ENCODE measurements at places on chromosomes 7 and 10.

DNA sequence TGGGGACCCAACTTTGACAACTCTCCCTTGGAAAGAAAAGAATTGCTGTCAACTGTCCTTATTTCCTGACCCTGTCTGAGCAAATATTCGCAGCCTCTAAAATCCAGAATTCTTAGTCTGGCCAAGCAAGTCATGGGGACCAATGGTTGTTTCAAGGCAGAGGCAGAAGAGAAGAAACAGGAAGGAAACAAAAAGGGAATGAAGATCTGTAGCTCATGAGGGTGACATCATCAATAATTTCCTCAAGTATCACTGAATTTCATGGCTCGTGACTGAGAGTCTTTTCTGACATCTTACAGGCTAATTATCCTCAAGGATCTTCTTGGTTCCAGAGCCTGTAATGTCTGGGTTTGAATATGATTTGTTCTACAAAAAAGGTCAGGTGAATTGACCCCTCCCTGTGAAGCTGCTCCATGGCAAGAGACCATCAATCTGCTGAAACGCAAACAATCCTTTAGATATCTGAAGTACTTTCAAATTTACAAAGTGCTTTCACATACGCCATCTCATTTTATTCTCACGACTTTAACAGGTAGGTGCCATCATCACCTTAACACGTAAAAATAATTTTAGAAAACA lies 5.8 kb downstream of the CDK6 start:
- no peak for DNase-seq

DNA sequence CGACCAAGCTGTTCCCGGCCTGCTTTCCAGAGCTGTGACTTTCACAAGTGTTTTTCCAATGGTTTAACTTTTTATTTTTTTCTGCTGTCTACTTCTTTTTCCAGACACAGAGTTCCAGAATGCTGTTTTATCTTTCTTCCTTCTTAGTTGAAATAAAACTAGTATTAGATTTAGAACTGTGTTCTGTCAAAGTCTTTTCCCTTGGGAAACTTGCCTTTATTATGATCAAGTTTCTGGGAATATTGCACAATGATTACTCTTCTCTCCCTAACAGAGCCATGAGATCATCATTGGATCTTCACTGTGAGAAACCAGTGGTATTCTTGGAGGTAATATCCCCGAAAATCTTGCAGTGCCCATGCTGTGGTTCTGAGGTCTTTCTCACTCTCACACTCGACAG lies 104.9 kb upstream of the KCND2 start:
- DNase-seq: no peak

DNA sequence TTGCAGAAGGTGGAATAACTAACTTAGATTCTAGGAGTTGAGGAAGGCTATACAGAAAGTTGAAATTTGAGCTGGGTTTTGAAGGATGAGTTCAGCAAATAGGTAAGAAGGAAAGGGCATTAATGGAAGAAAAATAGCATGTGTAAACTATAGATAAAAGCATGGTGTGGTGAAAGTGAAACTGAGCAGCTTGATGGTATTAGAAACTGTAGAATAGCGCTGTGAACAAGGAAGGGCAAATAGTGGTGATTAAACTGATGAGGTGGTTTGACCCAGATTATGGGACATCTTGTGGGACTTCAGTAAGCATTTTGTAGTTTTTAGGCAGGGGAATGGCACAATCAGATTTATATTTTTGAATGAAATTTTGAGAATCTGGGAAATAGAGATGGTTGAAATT lies 90.5 kb downstream of the EXOC6 start:
- no peak for DNase-seq

GRCh38 chr7:1951159-1951536 lies 281.1 kb downstream of the ELFN1 start:
- no peak for DNase-seq

- DNase-seq: no peak
These were observed 5.0 kb downstream of the TPK1 start for GRCh38 chr7:144830811-144831210.

DNA sequence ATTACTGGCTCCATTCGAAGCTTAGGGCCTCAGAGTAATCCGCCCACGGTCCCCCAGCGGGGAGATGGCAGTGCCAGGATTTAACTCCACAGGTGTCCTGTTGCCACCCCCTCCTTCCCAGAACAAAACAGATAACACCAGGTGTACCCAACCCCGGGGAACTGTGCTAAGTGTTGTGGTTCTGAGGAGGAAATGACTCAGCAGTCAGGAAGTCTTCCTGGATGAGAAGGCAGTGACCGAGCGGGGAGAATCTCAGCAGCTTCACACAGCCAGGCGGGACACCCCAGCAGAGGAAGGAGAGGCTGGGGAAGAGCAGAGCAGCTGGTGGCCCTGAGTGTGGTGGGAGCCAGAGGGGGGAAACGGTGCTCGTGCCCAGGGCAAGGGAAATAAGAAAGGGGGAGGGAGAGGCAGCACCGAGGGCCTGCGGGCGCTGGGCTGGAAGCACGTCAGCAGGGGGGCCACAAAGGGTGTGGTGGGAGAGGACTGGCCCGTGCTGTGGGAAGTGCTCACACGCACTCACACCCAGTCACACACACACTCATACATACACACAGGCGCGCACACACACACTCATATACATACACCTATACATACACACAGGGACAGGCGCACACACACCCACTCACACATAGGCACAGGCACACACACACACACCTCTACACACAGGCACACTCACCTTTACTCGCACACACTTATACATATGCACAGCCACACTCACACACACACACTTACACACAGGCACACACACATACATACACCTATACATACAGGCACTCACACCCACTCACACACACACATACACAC lies 59.8 kb upstream of the CHST15 start:
- peak; percentile 10 for DNase-seq

DNA sequence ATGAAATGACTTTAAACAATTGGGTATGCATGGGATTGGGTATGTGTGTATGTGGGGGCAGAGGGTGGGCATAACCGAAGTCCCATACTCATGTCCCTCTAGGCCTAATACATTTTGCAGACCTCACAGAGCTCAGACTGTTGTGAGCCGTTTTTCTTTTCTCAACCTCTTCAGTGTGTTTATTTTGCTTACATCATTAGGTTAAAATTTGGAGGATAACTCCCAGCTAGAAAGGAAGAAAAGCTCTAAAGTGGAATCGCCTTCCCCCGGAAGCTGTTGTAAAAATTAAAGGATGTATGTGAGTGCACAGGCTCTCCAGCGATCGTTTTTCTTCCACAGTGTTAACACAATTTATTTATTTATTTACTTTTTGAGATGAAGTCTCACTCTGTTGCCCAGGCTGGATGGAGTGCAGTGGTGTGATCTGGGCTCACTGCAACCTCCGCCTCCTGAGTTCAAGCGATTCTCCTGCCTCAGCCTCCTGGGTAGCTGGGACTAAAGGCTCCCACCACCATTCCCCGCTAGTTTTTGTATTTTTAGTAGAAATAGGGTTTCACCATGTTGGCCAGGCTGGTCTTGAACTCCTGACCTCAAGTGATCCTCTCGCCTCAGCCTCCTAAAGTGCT lies 1.5 kb upstream of the H2AZ2 start:
- DNase-seq: no peak

- no peak for DNase-seq
These were observed 513.0 kb upstream of the ANKRD30A start for GRCh38 chr10:36612436-36612835.

- DNase-seq: no peak
These were observed 164.7 kb downstream of the CPEB3 start for GRCh38 chr10:92126100-92126650.

DNA sequence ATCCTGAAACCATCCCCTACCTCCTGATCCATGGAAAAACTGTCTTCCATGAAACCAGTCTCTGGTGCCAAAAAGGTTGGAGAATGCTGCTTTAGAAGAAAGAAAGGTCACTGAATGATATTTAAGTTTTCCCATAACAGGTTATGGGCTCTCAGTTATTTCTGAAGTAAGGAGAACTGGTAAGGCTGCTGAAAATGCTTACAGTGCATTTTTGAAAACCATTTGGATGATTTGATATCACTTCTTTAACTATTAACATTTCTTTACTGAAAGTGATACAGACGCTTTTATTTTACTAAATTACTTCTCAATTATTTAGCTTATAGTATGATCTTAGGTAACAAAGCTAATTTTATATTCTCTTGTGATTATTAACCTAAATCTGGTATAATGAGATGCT lies 1094.4 kb upstream of the C7orf33 start:
- no peak for DNase-seq

GRCh38 chr7:34946486-34946885 lies 90.8 kb downstream of the DPY19L1 start:
- DNase-seq: no peak

GRCh38 chr10:27052656-27053055 lies 47.6 kb downstream of the ANKRD26 start:
- no peak for DNase-seq

DNA sequence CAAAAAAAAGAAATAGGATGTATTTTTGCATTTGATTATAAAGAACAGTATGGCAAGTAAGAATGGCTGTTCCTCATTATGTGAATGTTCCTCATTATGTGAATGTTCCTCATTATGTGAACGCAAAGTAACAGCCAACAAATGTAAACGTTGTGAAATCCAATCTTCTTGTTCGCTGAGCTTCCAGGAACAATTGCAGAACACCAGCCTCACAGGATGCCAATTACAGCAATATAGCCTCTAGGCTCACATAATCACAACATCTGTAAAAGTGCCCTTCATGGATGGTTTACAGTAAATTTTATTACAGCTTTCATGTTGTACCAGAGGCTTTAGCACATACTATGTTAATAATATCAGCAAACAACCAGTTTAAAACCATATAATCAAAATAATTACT lies 71.6 kb downstream of the THSD7A start:
- DNase-seq: no peak

- no peak for DNase-seq
These were observed 1.5 kb upstream of the FERD3L start for GRCh38 chr7:19146699-19147098.

DNA sequence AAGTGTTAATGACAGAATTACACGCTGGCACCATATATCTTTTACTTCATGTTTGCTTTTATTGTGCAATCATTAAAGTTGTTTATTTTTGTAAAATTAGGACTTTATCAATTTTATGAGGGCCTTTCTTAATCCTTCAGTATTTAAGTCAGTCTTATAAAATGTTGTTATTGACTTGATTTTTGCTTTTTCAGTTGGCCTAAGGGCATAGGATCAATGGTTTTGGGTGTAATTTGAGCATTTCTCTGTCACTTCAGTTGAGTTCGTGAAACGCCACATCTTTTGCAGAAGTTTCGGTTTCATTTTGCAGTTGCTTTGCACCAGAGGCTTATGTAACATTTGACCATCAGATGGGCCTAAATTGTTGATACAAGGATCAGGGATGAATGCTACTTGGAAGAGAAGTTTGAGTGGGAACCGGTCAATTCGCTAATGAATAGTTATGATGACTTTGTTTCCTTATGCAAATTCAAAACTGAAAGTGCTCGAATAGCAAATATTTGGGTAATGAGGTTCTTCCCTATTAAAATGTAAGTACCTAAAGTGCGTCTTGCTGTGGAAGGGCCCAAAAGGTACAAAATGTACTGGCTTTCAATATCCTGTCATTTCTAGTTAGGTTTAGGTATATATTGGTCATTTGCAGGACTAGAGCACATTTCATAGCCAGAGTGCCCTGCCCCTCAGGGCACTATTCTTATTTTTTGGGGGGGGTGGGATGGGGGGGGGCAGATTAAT lies 340.9 kb downstream of the LRMDA start:
- no peak for DNase-seq

DNA sequence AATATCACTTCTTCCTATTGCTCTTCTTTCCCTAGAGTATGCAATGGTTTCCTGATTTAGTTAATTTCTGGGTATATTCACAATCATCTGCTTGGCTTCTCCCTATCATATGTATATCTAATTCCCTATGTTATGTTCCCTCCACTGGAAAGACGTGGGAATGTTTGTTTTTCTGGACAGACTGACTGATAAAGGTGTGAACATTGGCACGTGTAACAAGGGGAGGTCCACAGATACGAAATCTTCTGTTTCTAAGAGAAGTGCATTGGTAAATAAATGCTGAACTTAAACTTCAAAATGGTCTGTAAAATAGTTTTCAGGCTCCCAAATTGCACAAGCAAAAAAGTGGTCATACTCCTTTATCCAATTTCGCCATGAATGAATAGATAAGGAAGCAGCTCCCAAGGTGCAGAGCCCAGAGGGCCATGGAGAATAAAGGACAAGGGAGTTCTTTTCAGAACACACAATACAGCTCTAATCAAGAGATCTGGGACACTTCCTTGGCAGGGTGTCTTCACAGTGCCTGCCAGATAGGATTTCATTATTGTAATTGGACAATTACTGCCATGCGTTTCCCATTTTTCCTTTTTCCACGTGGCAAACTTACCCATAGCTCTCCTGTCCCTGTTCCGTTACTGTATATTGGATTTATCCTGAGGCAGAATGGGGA lies 141.9 kb downstream of the RNF133 start:
- DNase-seq: no peak

GRCh38 chr7:94632338-94633013 lies 23.5 kb downstream of the SGCE start:
- no peak for DNase-seq

DNA sequence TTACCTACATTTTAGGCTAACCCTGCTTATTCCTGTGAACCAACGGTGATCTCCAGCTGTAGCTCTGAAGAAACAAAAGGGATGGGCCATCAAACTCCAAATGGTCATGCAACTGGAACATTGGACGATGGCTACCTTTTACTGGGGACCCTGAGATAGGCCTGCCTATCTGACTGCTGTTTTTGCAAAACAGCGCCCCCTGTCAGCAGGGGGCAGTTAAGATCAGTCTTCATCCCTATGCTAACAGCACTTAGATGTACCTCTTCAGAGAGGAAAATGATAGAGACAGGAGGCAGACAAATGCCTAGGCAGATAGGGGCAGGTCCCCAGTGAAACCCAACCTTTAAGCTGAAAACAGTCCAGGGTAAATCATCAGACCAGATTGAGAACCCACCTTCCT lies 1085.4 kb upstream of the SORCS1 start:
- DNase-seq: no peak
